ENCODE measurements at places on chromosomes 6 and 20. TPM values are rescaled to one million over a fixed set of nuclear protein-coding genes. Genes with fewer than 3 reads are reported as not detected.

DNA sequence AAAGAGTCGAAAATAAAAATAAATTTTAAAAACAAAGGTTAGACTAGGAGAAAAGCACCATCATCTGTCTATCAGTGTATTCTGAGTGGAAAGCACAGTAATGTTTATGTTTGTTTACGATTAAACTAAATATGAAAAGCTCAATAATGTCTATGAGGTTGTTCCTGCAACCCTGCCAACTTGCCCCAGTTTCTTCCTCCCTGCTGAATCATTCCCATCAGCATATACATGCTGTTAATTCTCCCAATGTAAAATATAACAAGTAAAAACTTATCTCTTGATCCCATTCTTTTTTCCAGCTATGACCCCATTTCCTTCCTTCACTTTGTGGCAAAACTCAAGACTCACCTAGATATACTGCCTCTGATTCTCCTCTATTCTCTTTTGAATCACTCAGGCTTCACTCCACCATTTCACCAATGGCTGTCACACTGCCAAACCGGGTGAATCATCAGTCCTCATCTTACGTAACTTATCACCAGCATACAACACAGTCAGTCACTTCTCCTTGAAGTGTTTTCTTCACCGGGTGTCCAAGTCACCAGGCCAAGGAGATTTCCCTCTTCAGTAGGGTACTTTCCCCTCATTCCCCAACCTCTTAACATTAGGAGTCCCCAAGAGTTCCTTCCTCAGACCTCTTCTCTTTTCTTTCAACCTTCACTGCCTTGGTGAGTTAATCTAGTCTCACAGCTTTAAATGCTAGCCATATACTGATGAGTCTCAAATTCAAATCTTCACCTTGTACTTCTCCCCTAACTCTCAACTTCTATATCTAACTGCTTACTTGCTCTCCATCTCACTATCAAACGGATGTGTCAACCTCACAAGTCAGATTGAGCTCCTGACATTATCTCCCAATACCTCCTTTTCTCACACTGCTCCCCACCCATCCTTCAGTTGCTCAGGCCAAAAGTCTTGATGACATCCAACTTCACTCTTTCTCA, 6.2 kb downstream of the TMEM242 start:
- peak; percentile 41 for DNase-seq

DNA sequence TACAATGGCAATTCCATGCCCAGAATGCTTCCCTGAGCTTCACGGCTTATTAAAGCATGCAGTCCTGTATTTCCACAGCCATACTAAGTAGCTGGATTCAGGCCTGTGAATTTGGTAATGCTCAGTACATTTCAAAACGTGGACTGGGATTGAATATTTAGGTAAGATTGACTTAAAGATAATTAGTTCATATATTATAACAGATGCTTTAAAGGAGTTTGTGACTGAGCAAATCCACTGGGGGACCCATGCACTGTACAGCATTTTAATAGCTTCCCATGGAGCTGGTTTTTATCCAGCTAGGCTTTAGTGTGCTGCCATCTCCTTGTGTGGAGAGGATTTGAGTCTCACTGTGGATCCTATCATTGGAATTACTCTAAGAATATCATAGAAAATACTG, 420.9 kb upstream of the FLRT3 start:
- no peak for DNase-seq

GRCh38 chr6:50816115-50816675, 2.5 kb upstream of the TFAP2B start:
- peak; percentile 68 for DNase-seq

GRCh38 chr6:95917034-95917433, 98.7 kb upstream of the FUT9 start:
- no peak for DNase-seq

DNA sequence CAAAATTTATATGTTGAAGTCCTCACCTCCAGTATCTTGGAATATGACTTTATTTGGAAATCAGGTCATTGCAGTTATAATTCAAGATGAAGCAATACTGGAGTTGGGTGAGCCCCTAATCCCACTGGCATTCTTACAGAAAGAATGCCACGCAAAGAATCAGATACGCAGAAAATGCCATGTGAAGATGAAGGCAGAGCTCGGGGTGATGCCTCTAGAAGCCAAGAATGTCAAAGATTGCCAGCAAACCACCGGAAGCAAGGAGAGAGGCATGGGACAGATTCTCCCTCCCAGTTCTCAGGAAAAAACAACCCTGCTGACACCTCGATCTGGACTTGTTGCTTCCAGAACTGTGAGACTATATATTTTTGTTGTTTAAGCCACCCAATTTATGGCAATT, 273.4 kb upstream of the CITED2 start:
- DNase-seq, result no peak

The THBD gene
- total RNA-seq, result 1.2 TPM

The MARCKS gene
- total RNA-seq, result 498 TPM

The RCAN2 gene
- total RNA-seq, result 15.1 TPM

The PROKR2 gene
- total RNA-seq, result 8.6 TPM
